Stimulated activated CD4-positive, alpha-beta T cell treated with anti-CD3 and anti-CD28 coated beads, Interleukin-15, amount 100 ng/mL, for 48 hours (primary cell): ENCODE measurements at places on chromosomes 3 and 15.

DNA sequence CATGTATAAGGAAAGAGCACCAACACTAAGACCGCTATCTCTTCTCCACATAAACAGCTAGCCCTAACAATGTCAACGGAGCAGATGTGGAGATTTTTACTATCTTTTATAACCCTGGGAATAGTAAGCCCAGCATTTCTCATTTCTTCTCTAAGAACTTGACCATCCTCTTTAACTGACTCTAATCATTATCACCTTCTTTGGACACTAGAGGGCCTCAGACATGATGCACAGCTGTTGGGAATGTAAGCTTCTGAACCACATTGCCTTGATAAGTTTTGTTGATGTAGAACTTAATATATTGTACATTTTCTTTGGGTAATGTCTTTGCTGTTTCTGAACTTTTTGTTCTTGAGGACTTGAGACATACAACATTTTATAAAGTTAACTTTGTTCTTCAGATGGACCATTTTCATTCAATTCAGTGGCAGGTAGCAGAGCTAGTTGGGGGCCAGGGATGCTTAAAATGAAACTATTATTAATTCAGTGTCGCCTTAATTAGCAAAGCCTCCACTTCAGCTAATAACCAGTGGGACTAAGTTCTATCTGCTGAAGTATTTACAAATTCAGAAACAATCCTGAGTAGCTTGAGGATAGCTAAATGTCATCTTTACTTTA is 9.6 kb upstream of the TAGLN3 start:
- no peak for DNase-seq

DNA sequence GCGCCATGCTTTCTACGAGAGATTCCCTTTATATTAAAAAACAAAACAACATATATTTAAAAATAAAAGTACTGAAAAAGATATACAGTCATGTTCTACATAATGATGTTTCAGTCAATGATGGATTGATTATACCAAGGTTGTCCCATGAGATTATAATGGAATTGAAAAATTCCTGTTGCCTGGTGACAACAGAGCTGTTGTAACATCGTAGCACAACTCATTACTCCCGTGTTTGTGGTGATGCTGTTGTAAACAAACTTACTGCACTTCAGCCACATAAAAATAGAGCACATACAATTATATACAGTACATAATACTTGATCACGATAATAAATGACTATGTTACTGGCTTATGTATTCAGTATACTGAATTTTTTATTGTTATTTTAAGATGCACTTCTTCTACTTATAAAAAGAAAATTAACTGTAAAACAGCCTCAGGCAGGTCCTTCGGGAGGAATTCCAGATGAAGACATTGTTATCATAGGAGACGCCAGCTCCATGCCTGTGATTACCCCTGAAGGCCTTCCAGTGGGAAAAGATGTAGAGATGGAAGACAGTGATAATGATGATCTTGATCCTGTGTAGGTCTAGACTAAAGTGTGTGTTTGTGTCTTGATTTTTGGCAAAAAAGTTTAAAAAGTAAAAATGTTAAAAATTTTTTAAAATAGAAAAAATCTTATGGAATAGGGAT is 11.7 kb downstream of the CCR1 start:
- DNase-seq, result no peak

DNA sequence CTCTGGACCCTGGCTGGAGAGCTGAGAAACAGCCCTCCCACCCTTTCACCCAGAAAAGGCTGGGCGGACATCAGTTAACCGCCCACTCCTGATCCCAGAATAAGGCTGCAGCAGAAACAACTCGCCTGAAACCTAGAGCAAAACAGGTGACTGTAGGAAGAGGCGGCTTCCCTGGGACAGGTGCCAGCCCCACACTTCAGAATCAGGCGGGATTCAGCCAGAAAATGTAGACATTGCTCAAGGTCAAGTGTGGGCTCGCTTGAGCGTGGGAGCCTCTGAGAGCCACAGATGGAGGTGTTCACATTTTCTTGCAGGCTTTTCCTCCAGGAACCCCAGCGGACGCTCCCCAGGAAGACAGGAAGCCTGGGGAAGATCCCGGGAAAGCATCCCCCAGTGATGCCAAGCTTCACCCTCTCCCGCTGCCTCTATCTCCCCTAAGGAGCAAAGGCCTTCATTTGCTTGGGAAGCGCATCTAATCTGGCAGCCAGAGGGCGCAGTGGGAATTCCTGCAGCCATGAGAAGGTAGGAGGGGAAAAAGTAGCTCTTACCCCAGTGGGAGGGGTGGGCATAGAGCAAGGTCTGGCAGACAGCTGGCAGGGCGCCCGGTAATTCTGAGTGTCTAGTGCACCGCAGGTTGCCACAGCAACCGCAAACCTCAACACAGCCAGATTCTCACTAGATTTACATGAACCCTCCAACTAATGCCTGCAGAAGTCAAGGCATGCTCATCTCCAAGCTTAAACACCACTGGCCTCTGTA is 77.7 kb downstream of the OCA2 start:
- no peak for DNase-seq

GRCh38 chr3:167304077-167304476 is 76.0 kb downstream of the ZBBX start:
- DNase-seq, result no peak

DNA sequence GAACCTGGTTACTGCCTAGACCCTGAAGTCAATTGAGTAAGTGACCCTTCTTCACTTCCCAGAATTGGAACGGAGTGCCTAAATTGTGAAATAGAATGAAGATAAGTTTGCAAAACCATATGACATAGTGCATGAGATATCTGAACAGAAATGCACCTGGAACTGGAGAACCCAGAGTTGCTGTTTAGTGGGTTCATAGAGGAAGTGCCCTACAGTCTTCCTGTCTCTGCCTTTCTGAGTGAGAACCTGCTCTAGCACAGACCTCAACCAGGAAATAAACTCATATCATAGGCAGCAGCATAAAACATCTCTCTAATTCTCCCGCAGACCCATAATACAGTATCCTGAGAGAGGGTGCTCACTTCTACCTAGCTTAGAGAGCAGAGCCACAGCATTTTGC is 82.9 kb downstream of the EOMES start:
- no peak for DNase-seq

- no peak for DNase-seq
Measured at GRCh38 chr3:143525408-143525807, 322.9 kb downstream of the SLC9A9 start.

DNA sequence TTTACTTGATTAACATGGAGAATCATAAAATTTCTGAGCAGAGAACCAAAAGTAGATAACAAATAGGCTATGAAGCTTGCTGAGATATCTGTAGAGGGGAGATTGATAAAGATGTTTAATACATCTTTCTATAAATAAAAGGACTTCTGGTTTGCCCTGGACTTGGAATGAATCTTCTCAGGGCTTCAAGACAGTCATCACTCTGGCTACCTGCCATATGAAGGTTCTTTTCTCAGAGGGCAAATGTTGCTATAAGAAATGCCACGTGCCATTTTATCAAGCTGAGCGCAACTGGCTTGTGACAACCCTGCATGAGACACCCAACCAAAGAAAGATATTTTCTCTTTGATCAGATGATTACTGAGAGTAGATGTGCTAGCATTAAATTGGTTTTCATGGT is 192.5 kb downstream of the WNT5A start:
- DNase-seq, result no peak

DNA sequence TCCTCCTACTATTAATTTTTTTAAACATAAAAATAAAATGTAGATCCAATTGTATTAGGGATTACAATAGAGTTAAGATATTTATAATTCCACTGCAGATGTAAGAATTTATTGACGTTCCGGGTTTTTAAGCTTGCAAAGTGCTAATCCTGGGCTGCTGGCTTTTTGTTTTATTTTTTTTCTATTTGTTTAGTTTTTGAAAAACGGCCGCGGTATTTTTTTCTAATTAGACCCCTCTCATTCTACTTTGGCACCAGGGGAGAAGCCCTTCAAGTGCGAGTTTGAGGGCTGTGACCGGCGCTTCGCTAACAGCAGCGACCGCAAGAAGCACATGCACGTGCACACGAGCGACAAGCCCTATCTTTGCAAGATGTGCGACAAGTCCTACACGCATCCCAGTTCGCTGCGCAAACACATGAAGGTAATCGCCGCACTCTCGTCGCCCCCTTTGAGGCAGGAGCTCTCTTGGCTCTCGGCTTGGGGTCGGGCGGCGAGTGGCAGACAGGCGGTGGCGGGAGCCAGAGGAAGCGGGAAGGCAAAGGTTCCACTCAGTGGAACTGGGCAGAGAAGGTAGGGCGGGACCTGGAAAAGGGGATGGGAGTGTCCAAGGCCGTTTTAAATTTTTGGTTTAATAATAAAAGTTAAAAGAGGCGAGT is 3.2 kb downstream of the ZIC1 start:
- DNase-seq, result no peak

DNA sequence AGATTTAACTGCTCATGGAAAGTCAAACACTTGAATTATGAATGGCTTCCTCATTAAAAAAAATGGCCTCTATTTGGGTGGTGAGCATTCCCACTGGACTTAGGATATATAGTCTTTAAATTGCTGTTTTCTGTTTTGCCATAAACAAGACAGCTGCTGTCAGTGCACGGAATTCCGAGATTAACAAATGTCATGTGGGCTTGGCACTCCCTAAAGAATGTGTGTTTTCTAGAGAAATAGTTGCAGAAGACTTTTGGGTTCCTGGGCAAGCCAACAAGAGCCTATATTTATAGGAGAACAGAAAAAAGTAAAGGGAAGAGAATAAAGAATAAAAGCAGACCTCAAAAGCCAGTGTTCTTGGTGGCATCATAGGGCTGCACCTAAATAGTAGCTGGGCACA is 13.6 kb upstream of the TFG start:
- no peak for DNase-seq

GRCh38 chr15:69398491-69398891 is 15.7 kb upstream of the KIF23 start:
- DNase-seq, result no peak

GRCh38 chr15:56390739-56391267 is 25.6 kb downstream of the TEX9 start:
- DNase-seq, result no peak

DNA sequence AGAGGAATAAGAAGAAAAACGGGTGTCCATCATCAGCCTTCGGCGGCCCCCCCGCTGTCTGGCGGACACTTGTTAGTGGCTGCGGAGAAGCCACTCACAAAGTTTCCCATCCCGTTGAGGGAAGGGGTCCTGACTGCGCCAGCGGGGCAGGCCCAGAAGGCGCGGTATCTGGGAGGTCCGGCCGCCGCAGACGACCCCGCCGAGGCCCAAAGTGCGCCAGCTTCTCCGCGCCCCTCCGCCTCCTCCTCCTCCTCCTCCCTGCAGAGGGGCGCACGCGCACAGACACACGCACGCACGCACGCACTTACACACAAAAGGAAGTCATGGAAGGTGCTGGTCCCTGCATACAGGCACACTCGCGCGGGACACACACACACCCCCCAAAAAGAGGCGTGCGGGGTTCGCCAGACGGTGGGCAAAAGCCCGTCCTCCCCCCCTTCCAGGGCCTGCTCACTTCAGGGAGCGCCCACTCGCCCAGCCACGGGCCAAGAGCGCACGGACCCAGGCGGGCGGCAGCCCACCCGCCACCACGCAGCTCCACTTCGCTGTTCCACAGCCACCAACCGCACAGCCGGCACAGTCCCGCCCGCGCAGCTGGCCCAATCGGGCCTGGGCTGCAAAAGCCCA is 18.0 kb downstream of the ZNF148 start:
- no peak for DNase-seq

GRCh38 chr3:172201136-172201869 is 161.9 kb downstream of the FNDC3B start:
- no peak for DNase-seq

- DNase-seq, result no peak
Measured at GRCh38 chr15:88805031-88805780, 2.0 kb downstream of the ACAN start.

- no peak for DNase-seq
Measured at GRCh38 chr3:155159301-155159700, 79.2 kb downstream of the MME start.

- DNase-seq, result no peak
Measured at GRCh38 chr3:100072326-100073048, 41.8 kb downstream of the FILIP1L start.

DNA sequence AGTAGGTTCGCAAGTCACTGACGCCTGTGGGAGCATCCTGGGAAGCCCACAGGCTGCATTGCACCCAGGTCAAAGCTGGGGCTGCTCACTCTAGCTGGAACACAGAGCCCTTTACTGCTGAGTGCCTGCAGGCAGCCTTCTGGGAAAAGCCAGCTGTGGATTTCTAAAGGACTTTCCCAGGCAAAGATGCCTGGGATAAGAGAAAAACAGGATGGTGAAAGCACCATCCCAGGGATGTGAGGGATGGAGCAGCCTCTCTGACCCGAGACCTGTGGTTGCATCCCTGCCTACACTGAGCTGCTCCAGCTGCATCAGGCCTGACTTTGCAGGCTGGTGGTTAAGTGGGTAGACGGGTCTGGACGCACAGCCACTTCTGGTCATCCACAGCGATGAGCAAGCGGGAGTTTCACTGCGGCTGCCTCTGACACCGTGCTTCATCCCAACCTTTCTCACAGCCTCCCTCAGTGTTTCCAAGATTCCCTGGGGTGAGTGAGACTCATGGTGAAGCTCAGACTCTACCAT is 52.5 kb upstream of the AMOTL2 start:
- DNase-seq, result no peak

DNA sequence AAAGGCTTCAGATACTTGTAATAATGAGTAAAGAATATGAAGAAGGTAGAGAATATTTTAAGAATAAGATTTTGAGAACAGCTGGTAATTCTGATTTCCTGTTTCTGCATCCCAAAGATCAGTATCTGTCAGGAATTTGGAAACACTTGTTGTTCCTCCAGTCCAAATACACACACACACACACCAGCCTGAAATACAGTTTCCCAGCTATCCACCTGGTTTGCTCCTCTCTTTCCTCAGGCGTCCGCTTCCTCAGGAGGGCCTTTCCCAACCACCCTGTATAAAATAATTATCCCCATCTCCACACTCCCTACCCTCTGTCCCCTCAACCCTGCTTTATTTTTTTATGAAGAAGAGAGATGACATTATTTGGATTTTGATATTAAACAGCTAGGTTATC is 2.0 kb upstream of the FSIP1 start:
- DNase-seq, result no peak

GRCh38 chr15:79370716-79371115 is 59.8 kb downstream of the TMED3 start:
- no peak for DNase-seq

DNA sequence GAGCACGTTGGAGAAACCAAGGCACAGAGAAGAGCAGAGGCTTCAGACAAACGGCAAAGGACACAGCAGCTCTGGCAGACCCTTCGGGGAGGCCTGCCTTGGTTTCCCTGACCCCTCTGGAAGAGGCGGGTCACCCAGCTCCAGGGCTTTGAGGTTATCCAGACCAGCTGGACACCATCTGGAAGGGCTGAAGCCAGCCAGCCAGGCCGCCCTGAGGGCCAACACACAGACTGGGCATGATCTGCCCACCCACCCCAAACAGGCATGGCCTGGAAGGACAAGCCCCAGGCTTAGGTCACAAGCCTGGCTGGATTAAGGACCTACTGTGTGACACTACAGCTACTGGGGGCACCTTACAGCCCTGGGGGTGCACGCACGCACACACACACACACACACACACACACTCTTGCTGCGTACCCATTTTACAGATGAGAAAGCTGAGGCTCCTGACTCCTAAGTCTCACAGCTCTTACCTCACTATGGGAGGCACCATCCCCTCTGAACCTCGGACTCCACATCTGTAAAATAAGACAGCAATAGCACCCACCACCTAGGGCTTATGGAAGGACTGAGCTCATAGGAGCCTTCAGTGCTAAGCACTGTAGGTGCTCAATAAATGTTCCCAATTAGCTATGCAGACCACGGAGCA is 10.8 kb downstream of the PLXND1 start:
- DNase-seq, result no peak
